ENCODE measurements at places on chromosomes 3 and 15.

- no peak for DNase-seq
Measured at GRCh38 chr15:39403640-39404117, 177.2 kb upstream of the THBS1 start.

DNA sequence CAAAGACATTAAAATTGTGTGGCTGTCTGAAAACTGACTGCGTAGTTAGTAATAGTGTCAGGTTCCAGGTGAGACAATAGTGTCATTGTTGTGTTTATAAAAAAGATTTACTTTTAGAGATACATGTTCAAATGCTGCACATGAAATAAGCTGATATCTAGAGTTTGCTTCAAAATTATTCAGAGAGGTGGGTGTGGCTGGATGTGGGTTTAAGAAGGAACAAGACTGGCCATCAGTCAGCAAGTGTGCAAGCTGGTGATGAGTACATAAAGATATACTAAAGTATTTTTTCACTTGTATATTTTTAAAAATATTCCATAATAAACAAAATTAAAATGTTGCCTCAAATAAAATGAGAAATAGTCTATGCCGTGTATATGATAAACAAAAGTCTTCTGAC, 190.6 kb downstream of the ARRDC4 start:
- DNase-seq = no peak

GRCh38 chr15:93036951-93037819, 51.8 kb downstream of the RGMA start:
- no peak for DNase-seq

DNA sequence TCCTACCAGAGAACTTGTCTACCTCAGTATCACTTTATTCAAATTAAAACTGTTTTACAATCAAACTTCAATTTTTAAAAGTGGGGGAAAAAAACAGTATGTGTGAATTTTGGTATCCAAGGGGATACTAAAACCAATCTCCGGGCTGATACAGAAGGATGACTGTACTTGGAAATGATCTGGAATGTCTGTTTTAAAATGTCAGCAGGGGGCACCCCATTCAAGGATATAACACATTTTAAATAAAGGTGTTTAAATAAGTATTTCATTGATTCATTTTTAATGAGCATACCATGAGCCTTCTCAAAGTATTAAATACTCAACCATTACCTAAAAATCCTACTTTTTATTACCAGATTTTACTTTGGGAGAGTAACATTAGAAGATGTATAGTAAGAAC, 67.9 kb downstream of the ULK4 start:
- peak; percentile 42 for DNase-seq

- DNase-seq = peak; percentile 16
Measured at GRCh38 chr15:69104050-69104750, 56.2 kb upstream of the GLCE start.

- no peak for DNase-seq
Measured at GRCh38 chr15:89192136-89192535, 29.2 kb downstream of the RLBP1 start.

DNA sequence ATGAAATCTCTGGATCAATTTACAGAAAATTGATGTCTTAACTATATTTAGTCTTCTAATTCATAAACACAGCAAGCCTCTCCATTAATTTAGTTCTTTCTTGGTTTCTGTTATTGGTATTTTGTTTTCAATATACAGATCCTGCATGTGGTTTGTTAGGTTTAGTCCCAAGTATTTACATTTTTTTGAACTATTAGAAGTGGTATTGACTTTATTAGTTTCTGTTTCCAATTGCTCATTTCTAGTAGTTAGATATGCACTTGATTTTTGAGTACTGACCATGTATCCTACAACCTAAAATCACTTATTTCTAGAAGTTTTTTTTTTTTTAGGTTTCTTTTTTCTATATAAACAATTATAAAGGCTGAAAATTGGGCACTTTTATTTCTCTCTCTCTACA, 335.9 kb downstream of the CHST2 start:
- DNase-seq = no peak

GRCh38 chr3:181017690-181018089, 28.2 kb upstream of the DNAJC19 start:
- no peak for DNase-seq

DNA sequence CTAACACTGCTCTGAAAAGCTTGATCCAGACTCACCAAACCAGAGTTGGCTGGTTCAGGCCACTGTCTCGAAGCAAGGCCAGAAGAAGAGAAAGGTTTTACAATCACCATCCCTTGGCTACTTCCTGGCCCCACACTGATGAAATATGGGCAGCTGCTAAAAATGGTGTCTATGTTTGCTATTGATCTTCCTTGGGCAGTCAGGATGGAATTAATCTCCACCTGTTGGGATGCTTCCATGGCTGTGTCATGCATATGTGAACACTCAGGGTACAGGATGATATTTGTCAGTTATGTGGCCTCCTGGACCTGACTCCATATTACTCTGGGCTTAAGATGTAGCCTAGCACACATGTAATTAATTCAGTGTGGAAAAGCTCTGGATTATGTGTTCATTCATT, 61.9 kb downstream of the FRMD4B start:
- DNase-seq = no peak

DNA sequence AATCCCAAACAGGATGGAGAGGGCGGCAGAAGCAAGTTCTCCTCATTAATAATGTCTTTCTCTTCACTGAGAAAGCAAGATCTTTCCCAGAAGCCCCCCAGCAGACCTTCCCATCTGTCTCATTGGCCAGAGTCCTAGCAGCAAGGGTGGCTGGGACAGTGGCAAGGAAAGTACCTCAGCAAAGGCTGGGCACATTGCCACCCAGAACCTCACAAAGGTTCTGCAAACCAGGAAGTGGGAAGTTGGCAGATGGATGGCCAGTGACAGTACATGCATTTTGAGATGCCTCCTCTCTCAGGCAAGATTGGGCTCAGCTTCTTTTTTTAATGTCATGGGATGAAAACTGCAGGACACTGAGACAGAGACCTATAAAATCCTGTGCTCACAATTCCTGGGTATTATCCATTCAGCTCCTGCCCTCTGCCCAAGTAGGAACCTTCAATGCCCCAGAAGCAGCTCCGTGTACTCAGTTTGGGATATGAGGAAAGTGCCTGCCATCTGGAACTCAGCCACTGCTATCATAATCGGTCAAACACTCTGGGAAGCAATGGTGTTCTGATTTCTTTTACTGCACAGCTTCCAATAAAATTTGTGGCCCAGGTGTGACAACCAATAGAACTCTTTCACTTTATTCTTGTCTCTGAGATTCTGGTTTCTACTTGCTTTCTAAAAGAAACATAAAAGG, 25.5 kb downstream of the DPH3 start:
- DNase-seq = no peak

DNA sequence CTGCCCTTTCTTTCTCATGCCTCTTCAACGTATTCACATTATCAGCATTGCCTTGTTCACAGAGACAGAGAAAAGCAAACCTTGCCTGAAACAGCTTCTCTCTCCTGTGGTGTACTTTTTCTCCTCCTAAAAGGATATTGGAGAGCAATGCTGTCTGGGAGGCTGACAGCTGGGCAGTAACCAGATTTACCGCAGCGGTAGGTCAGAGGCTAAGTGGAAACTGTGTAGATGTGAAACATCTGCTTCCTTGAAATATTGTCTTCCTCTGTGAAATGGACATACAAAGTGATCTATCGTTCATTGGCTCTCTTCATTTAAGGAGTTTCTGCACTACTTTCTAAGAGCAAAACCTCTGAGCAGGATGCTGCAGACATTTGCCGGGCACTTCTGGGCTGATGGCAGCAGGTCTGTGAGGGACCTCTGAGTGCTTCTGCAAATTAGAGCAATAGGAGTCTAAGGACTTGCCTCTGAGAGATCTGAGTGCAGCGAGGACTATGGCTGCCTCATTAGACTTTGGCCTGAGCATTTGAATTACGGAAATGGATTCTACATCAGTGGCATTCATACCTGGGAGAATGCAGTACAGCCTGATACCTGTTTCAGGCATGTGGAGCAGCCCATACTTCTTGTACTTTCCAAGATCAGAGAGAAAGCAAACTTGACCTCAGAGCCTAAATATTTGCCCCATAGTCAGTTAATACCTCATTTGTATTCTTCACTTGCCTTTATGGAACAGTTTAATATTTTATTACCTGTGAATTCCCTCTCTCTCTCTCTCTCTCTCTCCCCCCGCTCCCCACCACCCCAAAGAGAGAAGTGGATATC, 260.5 kb upstream of the TPRG1 start:
- DNase-seq = no peak

DNA sequence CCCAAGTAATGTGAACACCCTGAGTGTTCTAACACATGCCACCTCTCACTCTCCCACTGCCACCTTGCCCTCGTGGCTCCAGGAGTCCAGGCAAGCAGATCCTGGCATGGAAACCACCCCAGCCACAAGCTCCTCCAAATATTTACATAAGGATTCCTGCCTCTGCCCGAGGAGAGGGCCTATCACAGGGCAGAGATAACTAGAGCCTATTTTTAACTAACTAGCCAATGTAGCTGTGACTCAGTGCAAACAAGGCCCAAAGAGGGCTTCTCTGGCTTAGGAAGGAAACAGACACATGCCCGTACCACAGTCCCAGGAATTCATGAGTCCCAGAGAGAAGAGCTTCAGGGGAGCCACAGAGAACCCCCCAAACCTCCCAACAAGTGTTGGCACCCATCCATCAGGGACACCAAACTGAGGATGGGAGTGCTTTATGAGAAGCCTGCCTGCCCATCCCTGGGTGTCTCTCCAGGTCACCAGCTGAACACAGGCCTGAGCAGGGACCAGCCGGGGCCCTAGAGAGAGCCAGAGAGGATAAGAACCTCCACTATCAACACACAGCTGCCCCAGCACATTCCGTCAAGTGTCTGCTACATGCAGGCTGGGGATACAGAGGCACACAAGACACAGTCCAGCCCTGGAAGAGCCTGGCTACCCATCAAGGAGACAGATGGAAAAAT, 9.2 kb downstream of the FYCO1 start:
- DNase-seq = no peak

DNA sequence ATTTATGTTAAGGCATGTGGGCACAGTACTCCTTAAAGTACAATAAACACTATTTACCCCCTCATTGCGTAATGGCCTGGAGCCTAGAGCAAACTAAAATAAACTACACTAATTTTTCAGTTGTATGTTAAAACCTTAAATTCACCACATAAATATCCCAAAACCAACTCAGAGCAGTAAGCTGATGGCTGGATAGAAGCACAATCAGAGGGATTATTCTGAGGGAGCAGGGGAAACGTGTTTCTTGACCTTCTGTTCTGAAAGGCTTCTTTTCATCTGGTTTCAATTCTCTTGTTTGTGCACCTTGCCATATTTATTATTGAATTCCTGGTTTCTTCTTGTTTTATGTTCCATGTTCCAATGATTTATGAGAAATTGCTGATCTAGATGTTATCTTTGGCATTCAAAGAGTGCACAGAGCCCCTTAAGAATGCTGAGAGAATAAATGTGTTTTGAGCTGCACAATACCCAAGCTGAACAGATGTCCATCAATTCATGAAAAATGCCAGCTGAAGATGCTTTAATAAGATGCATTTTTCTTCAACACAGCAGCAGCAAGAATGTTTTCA, 29.6 kb downstream of the RPL22L1 start:
- DNase-seq = no peak

DNA sequence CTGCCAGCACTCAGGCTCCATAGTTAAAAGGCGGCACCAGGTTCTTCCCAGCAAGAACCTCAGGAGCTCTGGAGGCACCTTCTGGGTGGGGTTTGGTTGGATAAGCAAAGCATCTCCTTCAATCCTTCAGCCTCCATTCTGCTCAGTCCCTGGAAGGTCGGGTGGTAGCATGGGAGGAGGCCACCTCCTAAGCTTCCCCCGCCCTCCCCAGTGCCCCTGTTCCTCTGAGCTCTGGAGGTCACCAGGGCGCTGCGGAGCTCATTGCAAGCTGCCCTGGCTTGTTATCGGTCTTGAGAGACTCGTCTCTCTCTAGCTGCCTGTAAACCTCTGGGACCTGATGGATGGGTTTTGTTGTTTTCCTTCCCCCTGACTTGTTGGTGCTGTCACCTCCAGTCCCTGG, 124.8 kb downstream of the RPLP1 start:
- no peak for DNase-seq

DNA sequence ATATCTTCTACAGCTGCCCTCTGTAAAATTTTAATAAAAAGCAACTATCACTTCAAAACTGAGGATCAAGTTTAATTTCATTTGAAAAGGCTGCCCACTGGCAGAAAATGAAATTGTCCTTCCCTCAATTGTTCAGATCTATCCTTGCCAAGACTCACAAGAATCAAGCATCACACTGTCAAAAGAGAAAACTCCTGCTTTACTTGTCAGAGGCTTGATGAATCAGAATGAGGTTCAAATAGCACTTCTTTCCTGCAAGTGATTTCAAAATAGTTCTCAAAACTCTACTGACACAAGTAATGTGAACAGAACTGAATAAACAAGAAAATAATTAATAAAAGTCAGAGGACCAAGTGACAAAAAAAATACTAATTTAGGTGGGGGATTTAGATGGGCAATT, 70.6 kb downstream of the GOLIM4 start:
- no peak for DNase-seq

DNA sequence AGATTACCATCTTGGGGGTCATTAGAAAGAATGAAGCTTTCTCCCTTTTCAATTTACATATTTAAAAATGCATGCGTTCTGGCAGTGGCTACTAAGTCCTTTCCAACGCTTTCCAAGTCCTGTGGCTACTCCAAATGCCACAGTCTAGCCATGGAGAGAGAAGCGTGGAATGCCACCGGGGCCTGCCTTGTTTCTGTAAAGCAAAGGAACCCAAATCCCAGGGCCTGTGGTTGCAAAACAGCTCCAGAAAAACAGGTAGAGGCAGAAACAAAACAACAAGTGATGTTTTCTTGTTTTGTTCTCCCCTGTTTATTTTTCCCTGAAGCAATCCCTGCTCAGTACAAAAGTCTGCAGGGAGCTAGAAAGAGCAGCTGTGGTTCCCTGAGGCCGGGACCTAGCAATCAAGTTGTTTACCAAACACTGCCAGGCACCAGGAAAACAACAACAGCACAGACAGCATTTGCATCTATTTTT, 85.5 kb downstream of the FOXP1 start:
- DNase-seq = no peak

DNA sequence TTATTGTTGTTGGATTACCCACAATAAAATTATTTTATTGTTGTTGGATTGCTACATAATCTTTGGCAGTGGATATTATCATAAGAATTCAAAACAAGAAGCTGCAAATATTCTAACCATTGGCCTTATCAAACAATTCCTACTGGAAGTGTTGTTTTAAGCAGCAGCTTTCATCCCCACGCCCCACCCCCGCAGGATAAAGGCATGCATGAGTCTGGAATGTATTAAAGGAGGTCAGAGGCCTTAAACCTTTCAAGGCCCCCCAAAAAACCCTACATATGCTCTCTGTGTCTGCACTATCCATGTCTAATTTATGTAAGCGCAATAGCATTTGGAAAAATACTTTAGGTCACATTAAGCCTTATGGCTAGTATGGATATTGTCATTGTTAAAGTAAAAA, 23.1 kb downstream of the P3H2 start:
- DNase-seq = no peak

DNA sequence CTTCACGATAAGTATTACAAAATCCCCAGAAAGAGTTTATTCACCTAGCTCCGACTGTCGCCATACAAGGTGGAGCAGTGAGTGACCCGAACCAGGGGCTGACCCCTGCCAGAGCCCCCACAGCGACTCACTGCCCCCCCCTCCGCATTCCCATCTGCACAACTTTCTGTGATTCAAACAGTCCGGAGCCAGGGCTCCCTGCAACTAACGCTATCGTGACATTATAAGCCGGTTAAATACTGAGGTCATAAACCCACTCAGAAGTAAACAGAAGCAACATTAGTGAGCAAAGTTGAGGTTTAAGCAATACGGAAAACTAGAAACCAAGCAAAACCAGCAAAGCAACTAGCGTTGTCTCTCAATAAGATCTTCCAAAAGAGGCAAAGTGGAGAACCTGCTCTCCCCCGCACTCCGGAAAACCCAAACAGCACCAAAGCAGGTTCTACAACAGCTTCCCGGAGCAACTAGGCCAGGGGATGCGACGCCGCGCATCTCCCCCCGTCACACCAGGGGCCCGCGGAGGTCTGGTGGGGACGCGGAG, 642 bp downstream of the SCAP start:
- DNase-seq = no peak

Data from CD4-positive, alpha-beta T cell treated with Interleukin-12 subunit alpha and Interleukin-12 subunit beta, for 1 hour (primary cell).